ENCODE measurements at places on chromosomes 1 and 21.

GRCh38 chr1:54409156-54410142 lies 3.3 kb upstream of the SSBP3 start:
- no peak for DNase-seq

- no peak for DNase-seq
These were observed 648 bp upstream of the TRAPPC3 start for GRCh38 chr1:36149973-36150295.

DNA sequence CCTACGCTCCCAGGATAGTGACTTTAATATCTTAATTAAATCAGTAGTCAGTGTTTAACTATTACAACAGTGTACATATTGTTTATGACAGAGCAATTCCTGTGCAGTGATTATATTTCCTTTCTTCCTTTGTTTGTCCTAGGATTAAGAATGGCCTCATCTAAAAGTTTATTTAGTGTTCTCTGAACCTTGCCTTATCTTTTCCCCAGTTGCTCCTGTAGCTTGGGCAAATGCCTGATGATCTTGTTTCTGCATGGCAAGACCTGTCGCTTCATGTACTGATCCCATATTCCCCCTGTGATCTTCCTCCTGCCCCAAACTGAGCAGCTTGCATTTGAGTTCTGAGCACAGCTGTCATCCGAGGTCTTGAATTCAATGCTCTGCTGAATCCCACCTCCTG lies 69.1 kb upstream of the STUM start:
- DNase-seq = no peak

DNA sequence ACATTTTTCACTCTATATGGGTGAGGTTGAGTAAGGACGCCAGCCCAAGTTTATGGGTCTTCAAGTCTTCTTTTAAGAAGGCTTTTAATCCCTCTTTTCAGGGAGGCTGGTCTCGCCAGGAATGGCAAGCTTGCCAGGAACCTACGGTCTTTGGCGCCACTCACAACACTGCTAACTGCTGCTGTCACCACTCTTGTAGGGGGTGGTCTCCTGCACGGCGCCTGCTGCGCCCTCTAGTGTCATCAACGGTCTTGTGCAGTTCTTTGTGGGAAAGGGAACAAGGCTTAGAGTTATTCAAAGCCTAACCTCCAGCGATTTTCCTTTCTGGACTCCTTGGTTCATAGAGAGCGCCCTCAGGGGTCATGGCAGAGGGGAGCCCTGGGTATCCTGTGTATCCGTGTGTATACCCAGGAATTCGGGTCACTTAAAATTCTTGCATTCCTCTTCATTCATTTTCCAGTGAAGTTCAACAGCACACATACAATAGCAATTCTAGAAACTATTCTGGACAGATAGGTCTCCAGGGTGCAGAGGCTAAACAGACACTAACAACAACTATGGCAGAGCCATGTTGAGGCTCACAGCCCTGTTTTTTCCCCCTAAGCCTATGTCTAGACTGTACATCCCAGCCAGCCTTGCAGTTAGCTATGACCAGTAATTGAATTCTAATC lies 392.8 kb upstream of the CAMK1G start:
- no peak for DNase-seq

GRCh38 chr1:160724465-160725242 lies 13.0 kb upstream of the CD48 start:
- no peak for DNase-seq
